ENCODE measurements at places on chromosomes 6 and 20. TPM values are rescaled to one million over a fixed set of nuclear protein-coding genes. Genes with fewer than 3 reads are reported as not detected.

DNA sequence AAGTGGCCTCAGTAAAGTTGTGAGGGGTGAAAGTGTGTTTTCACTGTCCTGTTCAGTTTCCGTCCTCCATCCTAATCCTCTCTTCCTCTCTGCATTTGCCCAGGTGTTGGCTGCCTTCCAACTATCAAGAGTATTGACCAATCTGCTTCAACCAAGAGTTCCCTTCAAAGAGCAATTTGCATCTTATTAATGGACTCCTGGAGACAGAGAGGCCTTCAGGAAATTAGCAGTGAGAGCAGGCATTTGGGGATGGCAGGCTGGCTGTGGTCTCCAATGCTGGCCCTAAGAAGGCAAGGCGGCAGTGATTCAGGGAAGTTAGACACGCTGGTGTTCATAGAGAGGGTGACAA is 77.2 kb downstream of the GPR6 start:
- no peaks in the 10 kb centered on the region for H3K36me3 ChIP-seq
- no peak overlapping the region for H3K4me3 ChIP-seq
- DNase-seq = no peak
- no peak overlapping the region for H3K27ac ChIP-seq
- no peaks in the 10 kb centered on the region for H3K4me1 ChIP-seq

- no peak for DNase-seq
- no peaks in the 10 kb centered on the region for H3K36me3 ChIP-seq
- H3K27ac ChIP-seq = no peak overlapping the region
- no peaks in the 10 kb centered on the region for H3K27me3 ChIP-seq
- no peak overlapping the region for H3K4me3 ChIP-seq
- no peaks in the 10 kb centered on the region for H3K4me1 ChIP-seq
These were observed 1.6 kb downstream of the OLIG3 start for GRCh38 chr6:137492289-137493217.

- DNase-seq = no peak
- H3K27ac ChIP-seq = no peak overlapping the region
- H3K4me1 ChIP-seq = no peaks in the 10 kb centered on the region
- no peaks in the 10 kb centered on the region for H3K27me3 ChIP-seq
- H3K36me3 ChIP-seq = no peaks in the 10 kb centered on the region
These were observed 38.3 kb downstream of the PSMG4 start for GRCh38 chr6:3297006-3297405.

GRCh38 chr6:167113935-167114910 is 8.7 kb upstream of the CCR6 start:
- DNase-seq = no peak
- H3K27me3 ChIP-seq = no peaks in the 10 kb centered on the region
- no peaks in the 10 kb centered on the region for H3K36me3 ChIP-seq
- no peak overlapping the region for H3K4me3 ChIP-seq
- no peak overlapping the region for H3K27ac ChIP-seq

GRCh38 chr20:17685168-17685567 is 3.1 kb upstream of the RRBP1 start:
- H3K27me3 ChIP-seq = no peaks in the 10 kb centered on the region
- no peaks in the 10 kb centered on the region for H3K4me1 ChIP-seq
- no peak overlapping the region for H3K4me3 ChIP-seq
- H3K27ac ChIP-seq = no peak overlapping the region
- no peaks in the 10 kb centered on the region for H3K36me3 ChIP-seq
- no peak for DNase-seq

- no peaks in the 10 kb centered on the region for H3K36me3 ChIP-seq
- H3K27ac ChIP-seq = no peak overlapping the region
- DNase-seq = no peak
- no peak overlapping the region for H3K4me3 ChIP-seq
- H3K27me3 ChIP-seq = no peaks in the 10 kb centered on the region
These were observed 15.8 kb upstream of the MTRF1L start for GRCh38 chr6:153018355-153018754.

DNA sequence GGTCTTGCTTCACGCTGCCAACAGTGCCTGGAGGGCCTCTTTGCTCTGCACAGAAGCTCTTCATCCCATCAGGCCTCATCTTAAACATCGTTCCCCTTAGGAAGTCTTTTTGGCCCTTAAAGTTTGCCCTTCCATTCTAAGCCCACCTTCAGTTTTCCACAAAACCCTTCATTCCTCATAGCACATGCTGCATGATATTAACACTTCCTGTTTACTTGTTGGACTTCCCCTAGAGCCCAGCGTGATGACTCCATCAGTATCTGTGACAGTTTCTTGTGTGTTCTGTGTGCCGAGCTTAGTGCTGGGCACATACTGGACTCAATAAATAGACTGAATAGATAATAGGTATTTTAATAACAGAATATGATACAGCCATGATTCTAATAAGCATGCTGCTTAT is 2.2 kb downstream of the NT5DC1 start:
- H3K4me1 ChIP-seq = peaks cover 4% of the 10 kb centered on the region
- no peaks in the 10 kb centered on the region for H3K27me3 ChIP-seq
- no peak overlapping the region for H3K4me3 ChIP-seq
- no peaks in the 10 kb centered on the region for H3K36me3 ChIP-seq
- DNase-seq = no peak

GRCh38 chr20:23266530-23267398 is 83.8 kb upstream of the NXT1 start:
- no peak for DNase-seq
- no peaks in the 10 kb centered on the region for H3K36me3 ChIP-seq
- no peaks in the 10 kb centered on the region for H3K4me1 ChIP-seq
- no peaks in the 10 kb centered on the region for H3K27me3 ChIP-seq

GRCh38 chr20:62675156-62675876 is 33.0 kb downstream of the SLCO4A1 start:
- H3K4me1 ChIP-seq = no peaks in the 10 kb centered on the region
- no peak for DNase-seq
- H3K27me3 ChIP-seq = no peaks in the 10 kb centered on the region
- no peaks in the 10 kb centered on the region for H3K36me3 ChIP-seq

EBF4 gene
- total RNA-seq = 19.9 TPM

CST4 gene
- not detected for total RNA-seq

PDE7B gene
- total RNA-seq = 5.5 TPM

DHX16 gene
- total RNA-seq = 22.3 TPM
